ENCODE measurements at places on chromosomes 7 and 10. TPM values are rescaled to one million over a fixed set of nuclear protein-coding genes. Genes with fewer than 3 reads are reported as not detected.

Gene MSMB
- total RNA-seq = not detected

Gene LRRD1
- total RNA-seq = not detected

Gene CNNM2
- 4.3 TPM for total RNA-seq

Gene NPFFR1
- total RNA-seq = not detected

Gene VWC2
- not detected for total RNA-seq

Gene ZNF92
- total RNA-seq = 10.7 TPM

Gene EPHA1
- total RNA-seq = not detected

Gene CHST15
- total RNA-seq = 36.4 TPM

Gene GRM3
- not detected for total RNA-seq

Gene ZCCHC24
- 21.0 TPM for total RNA-seq

Gene MTURN
- total RNA-seq = 9.1 TPM

Gene SP8
- total RNA-seq = not detected

Gene HHEX
- total RNA-seq = 0.60 TPM

Gene NOS3
- total RNA-seq = 0.39 TPM
